Smooth muscle cell of trachea (primary cell): ENCODE measurements at places on chromosomes 2 and 18. TPM values are rescaled to one million over a fixed set of nuclear protein-coding genes. Genes with fewer than 3 reads are reported as not detected.

The SPR gene
- 20.5 and 32.6 TPM in 2 replicates for total RNA-seq

The SLC30A3 gene
- total RNA-seq = 0.15 and 0.50 TPM in 2 replicates

The REG3A gene
- total RNA-seq = not detected in 2 replicates

The GALNT3 gene
- 0.33 and 0.58 TPM in 2 replicates for total RNA-seq

The UGT1A3 gene
- not detected in 2 replicates for total RNA-seq

The SPATA3 gene
- not detected in 2 replicates for total RNA-seq

The DQX1 gene
- total RNA-seq = under 0.01 and 0.29 TPM in 2 replicates

The CNRIP1 gene
- total RNA-seq = 23.0 and 28.1 TPM in 2 replicates

The FRZB gene
- 0.17 and 0.44 TPM in 2 replicates for total RNA-seq
